ENCODE measurements at places on chromosomes 7 and 10. TPM values are rescaled to one million over a fixed set of nuclear protein-coding genes. Genes with fewer than 3 reads are reported as not detected.

The DMBT1 gene
- total RNA-seq = 85.5 TPM

The SLIT1 gene
- 0.32 TPM for total RNA-seq

The RTKN2 gene
- total RNA-seq = 0.68 TPM

The PSD gene
- 38.9 TPM for total RNA-seq

The PPP1R9A gene
- 13.1 TPM for total RNA-seq

DNA sequence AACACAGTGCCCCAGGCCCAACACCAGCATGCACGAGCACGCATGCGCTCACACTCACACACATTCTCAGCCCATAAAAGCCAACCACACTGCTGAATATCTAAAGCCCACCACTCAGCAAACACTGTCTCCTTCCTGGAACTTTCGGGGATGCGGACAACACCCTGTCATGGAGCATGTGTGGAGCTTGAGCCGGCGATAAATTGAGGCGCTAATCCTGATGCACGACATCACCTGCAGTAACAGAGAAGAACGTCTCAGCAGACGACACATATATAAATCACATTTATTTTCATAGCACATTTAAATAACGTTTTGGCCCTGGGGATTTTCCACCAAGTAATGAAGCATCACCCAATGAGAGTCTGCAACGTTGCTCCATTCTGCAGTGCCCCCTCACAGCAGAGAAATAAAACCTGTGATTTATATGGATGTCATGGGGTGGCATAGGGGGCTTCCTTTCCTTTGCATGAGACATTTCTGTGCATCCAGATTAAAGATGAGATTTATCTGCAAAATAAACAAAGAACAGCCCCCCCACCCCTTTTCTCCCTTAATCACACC, 267.7 kb upstream of the NFE2L3 start:
- no peak for DNase-seq

DNA sequence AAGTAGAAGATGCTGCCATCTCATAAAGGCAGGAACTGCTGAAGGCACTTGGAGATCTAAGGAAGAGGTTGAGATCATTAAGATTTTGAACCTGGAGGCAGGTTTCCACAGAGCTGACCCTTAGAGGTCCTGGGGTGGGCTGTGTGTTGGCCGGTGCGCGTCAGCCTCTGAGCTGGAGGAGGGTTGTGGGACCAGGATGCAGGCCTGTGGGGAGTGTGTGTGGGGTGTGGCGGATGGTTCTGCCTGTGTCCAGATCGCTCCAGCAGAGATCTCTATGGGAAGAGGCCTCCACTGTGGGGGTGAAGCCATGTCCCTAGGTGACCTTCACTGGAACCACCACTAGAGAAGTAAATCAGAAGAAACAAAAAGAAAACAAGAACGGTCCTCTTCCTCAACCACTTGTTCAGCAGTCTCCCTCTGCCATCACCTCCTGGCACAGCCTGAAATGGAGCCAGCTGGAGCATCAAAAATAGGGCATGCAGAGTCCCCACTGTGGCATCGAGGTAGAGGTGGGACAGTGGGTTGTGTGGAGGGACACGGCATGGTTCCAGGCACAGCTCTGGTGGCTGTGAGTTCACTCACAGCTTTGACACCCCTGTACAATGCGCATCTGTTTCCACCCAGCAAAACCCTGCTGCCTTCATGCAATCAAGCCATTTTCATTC, 453.8 kb downstream of the TCERG1L start:
- DNase-seq = no peak

- no peak for DNase-seq
Observed at GRCh38 chr7:81886211-81886764, 116.4 kb upstream of the HGF start.

DNA sequence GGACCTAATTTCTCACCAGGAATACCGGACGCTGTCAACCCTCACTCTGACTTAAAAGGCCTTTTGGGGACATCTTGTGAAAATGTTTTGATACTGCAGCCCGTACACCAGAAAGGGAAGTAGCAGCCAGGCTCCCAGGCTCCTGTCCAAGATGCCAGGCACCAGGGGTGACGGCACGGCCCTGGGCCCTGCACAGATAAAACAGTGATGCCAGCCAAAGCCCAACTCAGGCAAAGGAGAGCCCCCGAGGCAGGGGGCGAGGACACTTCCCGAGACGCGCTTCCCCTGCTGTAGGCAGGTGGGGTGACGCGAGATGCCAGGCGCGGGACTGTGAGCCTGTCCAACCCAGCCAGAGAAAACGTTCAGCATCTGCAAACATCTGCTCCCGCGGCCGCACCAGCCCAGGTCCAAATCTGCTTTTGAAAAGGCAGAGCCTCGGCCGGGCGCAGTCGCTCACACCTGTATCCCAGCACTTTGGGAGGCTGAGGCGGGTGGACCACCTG, 15.7 kb downstream of the ZFAND2A start:
- no peak for DNase-seq

DNA sequence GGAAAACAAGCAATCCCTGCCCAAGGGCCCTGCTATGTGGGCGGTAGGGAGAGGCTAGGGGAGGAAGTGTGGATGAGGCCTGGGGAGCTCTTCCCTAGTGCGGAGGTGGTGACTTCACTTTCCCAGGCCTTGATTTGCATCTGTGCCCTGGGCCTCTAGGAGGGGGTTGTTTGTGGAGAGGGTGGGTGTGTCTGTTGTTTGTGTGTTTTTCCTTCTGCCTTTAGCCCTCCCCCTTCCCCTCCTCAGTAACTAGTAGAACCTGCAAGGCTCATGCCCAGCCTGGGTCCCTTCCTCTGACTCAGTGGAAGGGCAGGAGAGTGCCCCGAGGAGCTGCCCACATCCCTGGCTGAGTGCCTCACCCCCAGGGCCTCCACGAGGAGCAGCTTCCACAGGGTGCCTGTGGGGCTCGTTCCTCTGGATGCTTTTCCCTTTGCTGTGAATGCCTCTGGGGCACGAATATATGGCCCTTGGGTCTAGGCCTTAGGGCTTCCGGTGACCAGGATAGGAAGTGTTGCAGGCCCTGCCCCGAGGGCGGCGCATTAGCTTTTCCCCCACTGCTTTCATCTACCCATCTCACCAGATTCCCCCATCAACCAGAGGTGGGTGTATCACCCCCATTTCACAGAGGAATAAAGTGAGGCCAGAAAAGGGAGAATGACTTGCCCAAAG, 89.4 kb upstream of the DUSP5 start:
- DNase-seq = no peak

GRCh38 chr7:98755138-98755898, 114.5 kb downstream of the TMEM130 start:
- DNase-seq = no peak

- DNase-seq = no peak
Observed at GRCh38 chr10:620971-621370, 68.5 kb downstream of the DIP2C start.

DNA sequence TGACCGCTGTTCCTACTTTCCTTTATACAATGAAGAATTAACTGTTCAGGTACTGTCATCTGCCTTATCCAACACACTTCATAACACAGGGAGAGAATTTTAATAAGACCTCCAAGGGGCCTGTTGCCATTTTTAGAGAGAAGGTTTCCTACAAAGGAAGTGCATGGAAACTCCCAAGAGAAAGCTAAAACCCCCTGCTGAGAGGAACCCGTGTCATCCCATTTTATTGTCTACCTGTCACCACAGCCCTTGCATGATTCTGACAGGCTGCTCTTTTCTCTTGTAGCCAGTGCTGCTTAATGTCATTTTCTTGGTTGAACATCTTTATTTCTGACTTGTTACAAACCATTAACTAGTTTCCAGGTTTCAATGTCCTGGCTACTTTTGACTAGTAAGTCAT, 98.4 kb downstream of the SNX10 start:
- no peak for DNase-seq

DNA sequence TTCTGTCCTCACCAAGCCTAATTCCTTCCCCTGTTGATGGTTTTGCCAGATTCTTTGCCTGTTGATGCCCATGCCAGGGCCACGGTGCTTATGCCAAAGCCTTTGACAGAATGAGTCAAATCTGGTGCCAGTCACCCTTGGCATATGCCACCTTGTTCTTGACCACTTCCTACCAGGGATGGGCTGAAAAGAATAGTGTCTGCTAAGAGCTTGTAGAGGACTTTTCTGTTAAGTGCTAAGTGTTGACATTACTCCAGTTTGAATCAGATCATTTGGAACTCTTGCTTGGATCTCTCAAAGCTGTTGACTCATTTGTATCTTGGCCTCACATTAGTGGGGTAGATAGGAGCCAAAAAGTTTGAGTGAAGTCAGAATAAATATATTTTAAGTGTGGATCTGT, 661.2 kb downstream of the AUTS2 start:
- no peak for DNase-seq

DNA sequence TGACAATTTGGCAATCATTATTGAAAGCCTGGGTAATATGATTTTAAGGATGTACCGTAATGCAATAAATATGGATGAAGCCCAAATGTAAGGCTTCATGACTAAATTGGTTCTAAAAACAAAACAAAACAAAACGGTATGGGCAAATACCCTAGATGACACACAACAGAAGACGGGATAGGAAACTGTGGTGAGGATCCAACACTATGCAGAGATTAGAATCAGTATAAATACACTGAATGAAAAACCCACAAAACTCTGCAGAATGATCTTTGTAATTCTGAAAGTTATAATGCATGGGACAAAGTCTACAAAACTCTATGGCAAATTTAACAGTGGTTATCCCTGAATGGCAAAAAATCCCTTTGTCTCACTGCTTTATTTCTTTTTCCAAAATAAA, 57.6 kb downstream of the MALSU1 start:
- DNase-seq = no peak

- no peak for DNase-seq
Observed at GRCh38 chr7:50869108-50869725, 86.5 kb upstream of the GRB10 start.

DNA sequence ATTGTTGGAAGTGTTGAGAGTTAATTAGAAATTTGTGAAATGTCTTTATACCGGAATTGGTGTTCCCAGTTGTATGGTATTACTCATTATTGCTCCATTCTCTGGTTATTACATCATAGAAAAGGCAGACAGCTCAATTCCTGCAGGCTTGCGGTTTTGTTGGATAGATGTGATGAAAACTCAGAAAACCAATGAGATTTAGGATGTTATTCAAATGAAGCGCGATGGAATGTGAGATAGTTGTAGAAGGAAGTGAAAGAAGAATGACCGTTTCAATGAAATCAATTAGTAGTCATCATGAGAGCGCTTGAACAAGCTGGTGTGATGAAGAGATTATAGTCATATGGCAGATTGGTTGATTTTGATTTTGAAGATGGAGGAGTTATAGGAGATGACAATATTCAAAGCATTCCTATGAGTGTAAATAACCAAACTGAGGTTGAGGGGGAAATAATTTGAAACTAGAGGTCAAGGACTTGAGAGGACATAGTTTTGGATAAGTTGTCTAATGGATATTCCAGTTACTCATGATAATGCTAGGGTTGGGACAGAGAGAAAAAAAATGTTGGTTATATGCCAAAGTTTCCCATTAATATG, 991.5 kb downstream of the NRG3 start:
- no peak for DNase-seq

DNA sequence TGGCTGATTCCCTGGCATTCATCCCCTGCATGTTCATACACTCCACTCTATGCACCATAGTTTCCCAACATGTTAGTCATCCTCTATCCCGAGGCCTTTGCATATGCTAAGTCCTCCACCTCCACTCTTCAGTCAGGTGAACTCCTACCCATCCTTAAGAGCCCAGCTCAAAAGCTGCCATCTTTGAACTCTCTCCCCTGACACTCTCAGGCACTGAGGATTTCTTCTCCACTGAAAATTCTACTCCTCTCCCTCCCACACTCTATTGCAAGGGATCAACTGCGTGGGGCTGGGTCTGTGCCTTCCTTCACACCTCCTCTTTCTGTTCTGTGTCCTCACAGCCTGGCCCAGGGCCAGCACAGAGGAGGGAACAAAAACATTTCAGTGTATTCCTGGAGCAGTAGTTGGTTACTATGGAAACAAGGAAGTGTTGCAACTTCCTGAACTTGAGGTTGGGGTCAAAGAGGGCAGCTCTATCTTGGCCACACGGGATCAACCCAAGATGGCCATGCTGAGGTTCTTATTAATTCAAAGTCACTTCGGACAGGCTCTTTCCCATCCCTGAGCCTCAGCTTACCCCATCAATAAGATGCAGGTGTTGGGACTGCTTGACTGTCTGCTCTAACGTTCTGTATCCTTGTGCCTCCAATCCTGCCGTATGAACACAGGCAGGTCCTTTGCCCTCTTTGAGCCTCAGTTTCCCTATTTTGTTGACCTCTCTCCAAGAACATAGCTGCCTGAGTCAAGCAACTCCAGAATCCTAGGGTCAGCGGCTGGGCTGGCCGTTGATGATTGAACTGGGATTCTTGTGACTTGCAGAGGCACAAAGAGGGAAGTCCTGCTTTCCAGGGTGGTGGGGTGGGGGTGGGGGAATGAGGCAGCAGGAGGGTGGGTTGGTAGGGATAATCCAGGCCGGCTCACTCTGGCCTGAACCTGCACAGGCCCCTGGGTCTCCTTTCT, 15.5 kb downstream of the ZMIZ1 start:
- peak; percentile 91 for DNase-seq

DNA sequence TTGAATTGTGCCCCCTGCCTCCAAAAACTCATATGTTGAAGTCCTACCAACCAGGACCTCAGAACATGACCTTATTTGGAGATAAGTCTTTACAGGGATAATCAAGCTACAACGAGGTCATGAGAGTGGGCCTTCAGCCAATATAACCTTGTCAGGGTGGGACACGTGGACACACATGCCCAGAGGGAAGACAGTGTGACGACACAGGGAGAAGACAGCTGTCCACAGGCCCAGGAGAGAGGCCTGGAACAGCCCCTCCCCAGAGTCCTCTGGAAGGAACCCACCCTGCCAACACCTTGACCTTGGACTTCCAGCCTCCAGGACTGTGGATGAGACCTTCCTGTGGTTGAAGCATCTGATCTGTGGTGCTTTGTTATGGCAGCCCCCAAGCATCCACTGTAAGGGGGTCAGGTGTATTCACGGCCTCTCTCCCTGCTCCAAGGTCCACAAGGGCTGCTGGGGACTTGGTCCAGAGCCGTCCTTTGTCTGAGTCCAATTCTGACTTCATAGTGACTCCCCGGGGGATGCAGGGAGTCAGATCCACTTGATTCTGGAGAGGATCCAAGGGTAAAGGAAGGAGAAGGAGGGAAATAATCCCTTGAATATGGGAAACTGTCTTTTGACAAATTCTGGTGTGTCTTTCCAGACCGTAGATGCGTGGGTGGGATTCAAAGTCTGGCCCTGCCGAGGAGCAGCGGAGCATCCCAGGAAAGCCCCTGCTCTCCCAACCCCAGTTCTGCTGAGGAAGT, 7.0 kb downstream of the CALML3 start:
- peak; percentile 5 for DNase-seq

GRCh38 chr10:121753726-121754476, 155.7 kb upstream of the FGFR2 start:
- DNase-seq = no peak

DNA sequence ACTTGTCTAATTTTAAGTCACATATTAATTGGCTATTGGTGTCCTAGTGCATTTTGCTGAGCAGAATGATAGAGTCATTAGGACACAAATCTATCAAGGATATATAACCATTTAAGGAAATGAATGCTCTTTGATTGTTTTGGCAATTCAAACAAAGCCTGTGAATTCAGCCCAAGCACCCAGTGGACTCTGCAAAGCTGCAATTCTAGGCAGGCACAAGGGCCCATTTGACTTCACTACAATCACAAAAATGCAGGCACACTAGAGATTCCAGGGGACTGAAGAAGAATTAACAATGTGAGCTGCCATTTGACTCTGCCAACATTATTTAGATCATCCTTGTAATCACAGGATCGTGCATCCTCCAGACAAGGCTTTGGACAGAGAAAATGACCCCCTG, 544.2 kb upstream of the PHF14 start:
- DNase-seq = no peak

All from transverse colon (tissue), 4 donors.